ENCODE measurements at places on chromosomes 12 and 14. TPM values are rescaled to one million over a fixed set of nuclear protein-coding genes. Genes with fewer than 3 reads are reported as not detected.

PPP1R1A gene
- 8.5 TPM for total RNA-seq

DNA sequence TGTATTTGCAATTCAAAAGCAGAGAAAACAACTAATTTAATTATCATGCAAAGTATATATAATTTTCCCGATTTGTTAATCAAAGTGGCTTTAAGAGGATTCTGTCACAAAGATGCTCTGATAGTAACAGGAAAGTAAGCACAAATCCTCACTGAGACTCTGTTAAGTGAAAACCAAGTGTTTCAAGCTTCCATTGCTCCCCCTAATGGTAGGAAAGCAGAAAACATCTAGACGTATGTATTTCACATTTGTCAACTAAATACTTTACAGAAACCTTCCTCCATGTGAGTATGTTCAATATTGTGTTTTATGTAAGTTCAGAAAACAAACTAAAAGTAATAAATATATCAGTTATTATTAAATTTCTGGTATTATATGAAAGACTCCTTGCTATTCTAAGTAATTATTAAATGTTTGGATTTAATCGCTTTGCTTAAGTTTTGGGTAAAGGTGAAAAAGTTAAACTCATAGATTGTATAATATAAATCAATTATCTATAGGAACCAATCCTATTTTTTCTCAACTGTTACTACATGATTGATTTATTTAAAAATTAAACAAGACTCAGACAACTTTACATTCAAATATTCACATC lies 1.5 kb upstream of the NTS start:
- DNase-seq, result no peak

DCN gene
- total RNA-seq, result not detected

- no peak for DNase-seq
Observed at GRCh38 chr12:3771853-3772252, 18.9 kb upstream of the CRACR2A start.
